Activated CD8-positive, alpha-beta memory T cell treated with anti-CD3 and anti-CD28 coated beads, Interleukin-2, amount 50 U/mL, for 48 hours (primary cell): ENCODE measurements at places on chromosomes 12 and 14.

GRCh38 chr12:10716704-10717315 lies 6.3 kb downstream of the YBX3 start:
- no peak for DNase-seq

GRCh38 chr12:88367231-88367630 lies 213.0 kb downstream of the KITLG start:
- DNase-seq, result no peak

GRCh38 chr14:87050421-87050820 lies 942.6 kb downstream of the GALC start:
- no peak for DNase-seq

- DNase-seq, result no peak
Measured at GRCh38 chr14:88191605-88192004, 131.5 kb downstream of the KCNK10 start.

- DNase-seq, result no peak
Measured at GRCh38 chr14:101374373-101375338, 186.6 kb upstream of the DIO3 start.

DNA sequence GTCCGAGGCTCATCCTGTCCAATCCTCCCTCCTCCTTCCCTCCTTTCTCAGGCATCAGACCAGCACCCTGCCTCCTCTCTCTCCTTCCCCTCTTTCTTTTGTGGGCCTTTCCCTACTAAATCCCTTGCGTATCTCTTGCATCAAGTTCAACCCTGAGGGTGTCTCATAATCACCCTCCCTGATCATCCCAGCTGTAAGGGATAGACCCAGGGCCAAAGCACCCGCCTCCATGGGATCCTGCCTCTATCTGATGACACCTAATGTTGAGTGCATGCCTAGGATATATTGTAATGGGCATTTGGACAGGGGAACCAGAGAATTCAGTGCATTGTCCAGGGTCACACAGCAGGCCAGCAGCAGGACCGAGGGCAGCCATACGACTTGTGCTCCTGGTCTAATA lies 84.9 kb downstream of the PHETA1 start:
- no peak for DNase-seq

- DNase-seq, result no peak
Measured at GRCh38 chr12:91563011-91563765, 380.6 kb upstream of the DCN start.

GRCh38 chr12:107007411-107007810 lies 20.5 kb upstream of the MTERF2 start:
- DNase-seq, result no peak

GRCh38 chr12:6145564-6145963 lies 21.1 kb upstream of the VWF start:
- no peak for DNase-seq

GRCh38 chr12:21026302-21026701 lies 104.7 kb upstream of the SLCO1B1 start:
- no peak for DNase-seq

- no peak for DNase-seq
Measured at GRCh38 chr14:93346926-93347721, at the start of gene COX8C. COX8C (plus strand) TSS chr14:93347182; CDS start chr14:93347269, 87 bp downstream.
